ENCODE measurements at places on chromosomes 5 and 9.
A peak's percentile ranks its signal among the peaks of the same experiment; 100 is the strongest.

DNA sequence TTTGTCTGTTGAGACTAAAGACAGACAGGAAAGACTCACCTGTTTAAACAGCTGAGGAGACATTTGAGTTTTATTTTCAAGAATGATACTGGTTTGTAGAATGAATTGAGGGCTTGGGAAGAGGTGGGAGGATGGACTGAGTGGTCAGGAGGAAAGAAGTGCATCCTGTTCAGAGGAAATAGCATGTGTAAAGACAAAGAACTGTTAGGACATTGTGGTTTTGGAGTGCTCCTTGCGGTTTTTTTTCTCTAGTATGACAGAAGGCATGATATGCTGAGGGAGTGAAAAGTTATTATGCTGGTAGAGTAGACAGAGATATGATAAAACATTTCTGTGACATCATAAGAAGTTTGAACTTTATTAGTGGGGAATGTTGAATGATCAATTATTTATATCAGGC is 270.7 kb upstream of the ELAVL2 start:
- no peak for DNase-seq

DNA sequence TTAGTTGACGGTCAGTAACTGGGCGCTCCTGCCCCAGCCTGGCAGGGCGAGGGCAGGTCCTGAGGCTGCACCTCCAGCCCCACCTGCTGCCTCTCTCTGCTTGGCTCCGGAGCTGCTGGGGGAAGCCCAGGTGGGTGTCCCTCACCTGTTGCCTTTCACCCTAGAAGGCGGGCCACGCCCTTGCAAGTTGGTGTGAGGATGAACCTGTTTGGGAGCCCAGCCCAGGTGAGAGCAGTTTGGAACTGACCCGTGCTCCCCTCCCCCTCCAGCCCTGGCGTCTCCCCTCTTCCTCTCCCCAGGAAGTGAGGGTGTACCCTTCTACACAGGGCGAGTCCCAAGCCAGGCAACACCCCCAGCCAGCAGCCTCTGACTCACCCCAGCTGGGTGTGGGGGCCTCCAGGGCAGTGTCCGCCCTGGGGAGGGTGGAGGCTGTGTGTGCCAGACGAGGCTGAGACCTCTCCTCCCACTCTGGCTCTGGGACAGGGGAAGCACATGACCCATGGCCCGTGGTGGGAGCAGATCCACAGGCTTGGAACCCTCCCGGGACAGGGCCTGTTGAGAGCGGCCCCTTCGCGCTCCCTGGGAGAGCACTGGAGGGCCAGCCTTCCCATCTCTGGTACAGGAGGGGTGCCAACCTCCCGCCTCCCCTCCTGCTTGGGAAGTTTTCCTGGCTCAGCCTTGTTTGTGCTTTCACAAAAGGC is 10.4 kb downstream of the LRRC8A start:
- DNase-seq: no peak

DNA sequence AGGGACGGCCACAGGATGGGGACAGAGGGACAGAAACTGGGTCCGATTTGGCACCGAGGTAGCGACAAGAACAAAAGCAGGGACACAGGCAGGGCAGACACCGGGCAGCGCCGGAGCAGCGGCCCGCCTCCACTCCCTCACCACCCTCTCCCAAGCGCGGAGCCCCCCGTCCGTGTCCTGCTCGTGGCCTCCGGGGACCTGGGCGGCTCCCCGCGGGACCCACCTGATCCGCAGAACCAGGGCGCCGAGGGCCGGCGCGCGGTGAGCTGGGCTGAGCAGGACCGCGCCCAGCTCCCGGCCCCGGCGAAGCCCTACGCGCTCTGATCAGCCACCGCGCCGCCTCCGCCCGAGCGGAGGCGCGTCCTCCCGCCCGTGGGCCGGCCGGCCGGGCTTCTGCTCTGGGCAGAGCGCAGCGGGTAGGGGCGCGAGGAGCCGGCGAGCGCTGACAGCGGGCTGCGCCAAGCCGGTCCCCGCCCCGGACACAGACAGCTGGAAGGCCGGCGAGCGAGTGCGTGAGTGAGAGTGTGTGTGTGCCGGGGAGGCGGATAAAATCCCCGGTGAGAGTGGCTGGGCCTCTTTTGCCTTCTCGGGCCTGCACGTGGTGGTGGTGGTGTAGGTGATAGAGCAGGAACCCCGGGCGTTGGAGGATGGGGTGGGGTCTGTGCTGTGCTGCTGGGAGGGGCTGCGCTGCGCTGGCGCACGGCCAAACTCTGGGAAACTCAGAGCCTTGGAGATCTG is at the start of gene GGTA1:
TSS of gene GGTA1 (minus strand) at position 418 of the 738 bp plus-strand sequence. CDS start 31,922 bp downstream, outside the sequence.
- DNase-seq: peak; percentile 85

DNA sequence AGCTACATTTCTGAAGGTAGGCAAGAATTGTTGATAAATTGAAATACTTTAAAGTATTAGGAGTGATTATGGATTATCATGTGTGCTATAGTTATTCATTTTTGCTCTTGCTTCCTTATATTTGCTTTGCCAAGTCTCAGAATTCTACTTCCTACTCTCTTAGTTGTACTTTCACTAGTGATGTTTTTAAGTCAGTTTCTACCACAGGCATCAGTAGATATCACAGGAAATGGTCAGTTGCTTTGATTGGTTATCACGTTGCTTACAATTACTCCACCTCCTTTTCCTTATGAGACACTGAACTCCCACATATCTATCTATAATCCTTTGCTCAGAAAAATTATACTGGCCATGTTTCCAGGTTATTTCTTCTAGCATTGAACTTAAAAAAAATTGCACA is 472.8 kb downstream of the DMRTA1 start:
- no peak for DNase-seq

DNA sequence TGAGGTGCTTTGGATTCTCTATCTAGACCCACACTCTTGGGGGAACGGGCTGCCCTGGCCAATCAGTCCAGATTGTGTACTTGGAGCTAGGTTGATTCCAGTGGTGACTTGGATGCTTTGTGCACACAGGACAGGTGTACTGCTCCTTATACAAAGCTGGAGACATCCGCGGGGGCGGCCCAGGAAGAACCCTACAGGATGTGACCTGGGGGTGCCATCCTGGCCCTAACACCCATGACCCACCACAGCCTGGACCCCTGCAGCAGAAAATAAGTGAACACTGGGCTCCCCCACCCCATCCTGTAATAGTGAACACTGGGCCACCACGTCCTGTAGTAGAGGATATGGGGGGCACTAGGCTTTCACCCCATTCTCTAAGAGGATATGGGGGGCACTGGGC is 12.1 kb upstream of the PLEKHG4B start:
- DNase-seq: no peak

- DNase-seq: no peak
Measured at GRCh38 chr5:82151662-82152061, 126.5 kb downstream of the RPS23 start.

DNA sequence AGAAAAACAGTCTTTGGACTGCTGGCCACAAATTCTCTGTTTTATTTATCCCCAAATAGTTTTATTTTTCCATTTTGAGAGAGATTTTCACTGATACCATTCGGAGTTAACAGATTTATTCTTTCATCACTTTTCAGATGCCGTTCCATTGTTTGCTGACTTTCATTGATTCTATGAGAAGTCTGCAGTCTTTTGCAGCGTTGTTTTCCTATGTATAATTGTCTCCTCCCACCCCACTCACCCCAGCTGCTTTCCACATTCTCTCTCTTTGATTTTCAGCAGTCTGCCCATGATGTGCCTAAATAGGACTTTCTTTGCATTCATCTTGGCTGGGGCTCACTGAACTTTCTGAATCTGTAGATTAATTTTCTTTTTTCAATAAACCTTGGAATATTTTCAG is 107.6 kb downstream of the C9orf50 start:
- DNase-seq: no peak

DNA sequence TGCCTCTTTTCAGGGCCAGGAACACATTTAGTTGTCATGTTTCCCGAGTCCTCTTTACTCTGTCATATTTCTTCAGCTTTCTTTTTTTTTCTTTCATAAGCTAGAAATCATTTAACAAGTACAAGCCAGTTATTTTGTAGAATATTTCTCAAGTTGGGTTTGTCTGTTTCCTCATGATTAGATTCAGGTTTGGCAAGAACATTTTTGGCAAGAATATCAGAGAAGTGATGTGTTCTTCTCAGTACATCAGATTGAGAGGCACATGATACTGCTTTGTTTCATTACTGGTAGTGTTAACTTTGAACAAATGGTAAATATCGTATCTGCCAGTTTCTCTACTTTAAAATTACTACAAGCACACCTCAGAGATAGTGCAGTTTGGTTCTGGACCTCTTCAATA is 45.1 kb downstream of the PCSK5 start:
- no peak for DNase-seq

GRCh38 chr5:96227957-96228356 is 205.1 kb downstream of the PCSK1 start:
- no peak for DNase-seq

- no peak for DNase-seq
Measured at GRCh38 chr9:13915131-13915530, 398.8 kb downstream of the NFIB start.

- no peak for DNase-seq
Measured at GRCh38 chr5:168286386-168286785, 5.1 kb upstream of the WWC1 start.

DNA sequence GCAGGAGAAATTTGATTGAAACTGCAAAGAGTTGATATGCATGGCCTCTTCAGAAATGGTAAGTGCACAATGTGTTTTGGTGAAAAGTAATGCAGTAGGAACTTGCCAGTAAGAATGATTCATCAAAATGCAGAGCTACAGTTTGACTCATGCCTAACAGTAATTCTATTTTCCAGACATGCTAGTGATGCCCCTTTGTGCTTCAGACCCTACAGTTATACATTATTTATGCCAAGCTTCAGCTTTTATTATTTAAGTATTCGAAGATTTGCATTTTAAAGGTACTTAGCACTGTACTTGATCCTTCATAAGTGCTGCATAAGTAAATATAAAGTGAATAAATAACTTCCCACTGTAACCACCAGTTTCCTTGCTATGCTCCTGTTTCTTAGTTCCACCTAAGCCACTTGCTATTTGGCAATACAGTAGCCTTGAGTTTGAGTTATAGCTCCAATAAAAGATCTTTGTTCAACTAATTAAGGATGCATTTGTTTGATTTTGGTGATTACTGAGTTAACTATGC is 3.6 kb upstream of the SPATA31E1 start:
- DNase-seq: no peak

GRCh38 chr5:76582230-76583162 is 40.7 kb downstream of the F2RL2 start:
- no peak for DNase-seq

DNA sequence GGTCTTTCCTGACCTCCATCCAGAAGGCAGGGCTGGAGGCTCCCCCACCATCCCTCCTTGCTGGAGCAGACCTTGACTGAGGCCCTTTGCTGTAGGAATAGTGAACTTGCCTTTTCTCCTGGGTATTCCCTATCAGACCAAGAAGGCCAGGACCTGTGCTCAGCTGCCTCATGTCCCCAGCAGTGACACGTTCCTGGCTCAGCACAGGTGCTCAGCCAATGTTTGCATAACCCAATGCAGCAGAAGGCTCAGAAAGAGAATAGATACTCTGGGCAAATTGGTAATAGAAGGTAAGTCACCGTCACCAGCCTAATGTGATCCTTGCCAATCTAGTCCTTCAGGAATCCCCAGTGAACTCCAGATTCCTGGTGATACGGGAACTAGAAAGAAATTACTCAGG is 96.4 kb downstream of the ACTL7B start:
- no peak for DNase-seq

DNA sequence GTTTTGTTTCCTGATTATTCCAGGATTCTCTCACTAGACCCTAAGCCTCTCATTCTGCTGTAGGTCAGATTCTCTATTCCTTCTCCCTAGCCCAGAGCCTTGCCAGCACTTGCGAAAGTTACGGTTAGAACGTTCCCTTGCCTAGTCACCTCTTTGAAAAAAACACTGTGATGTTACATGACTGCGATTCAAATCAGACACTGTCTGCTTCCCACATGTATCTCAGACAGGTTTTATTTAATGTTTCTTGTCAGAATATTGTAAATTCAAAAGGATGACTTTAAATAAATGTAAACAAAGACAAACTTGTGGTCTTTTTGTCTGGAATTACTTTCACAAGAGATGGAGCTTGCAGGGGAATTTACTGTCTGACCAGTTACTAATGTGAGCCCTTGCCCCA is 116.5 kb upstream of the OTULINL start:
- no peak for DNase-seq

DNA sequence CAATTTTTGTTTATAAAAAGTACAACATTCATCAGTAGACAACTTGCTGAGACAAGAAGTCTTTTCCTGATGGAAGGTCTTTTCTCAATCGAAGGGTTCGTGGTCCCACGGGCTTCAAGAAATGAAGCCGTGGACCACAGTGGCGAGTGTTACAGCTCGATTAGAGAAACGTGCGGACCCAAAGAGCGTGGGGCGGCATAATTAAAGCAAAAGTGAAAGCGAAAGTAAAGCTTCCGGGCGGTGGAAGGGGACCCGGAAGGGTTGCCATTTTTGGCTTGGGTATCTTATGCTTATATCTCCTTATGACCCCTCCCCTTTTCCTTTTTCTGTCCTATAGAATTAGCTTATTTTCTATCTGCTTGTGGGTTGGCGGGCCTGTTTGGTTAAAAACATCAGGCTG is 2309.4 kb upstream of the ACO1 start:
- DNase-seq: no peak

DNA sequence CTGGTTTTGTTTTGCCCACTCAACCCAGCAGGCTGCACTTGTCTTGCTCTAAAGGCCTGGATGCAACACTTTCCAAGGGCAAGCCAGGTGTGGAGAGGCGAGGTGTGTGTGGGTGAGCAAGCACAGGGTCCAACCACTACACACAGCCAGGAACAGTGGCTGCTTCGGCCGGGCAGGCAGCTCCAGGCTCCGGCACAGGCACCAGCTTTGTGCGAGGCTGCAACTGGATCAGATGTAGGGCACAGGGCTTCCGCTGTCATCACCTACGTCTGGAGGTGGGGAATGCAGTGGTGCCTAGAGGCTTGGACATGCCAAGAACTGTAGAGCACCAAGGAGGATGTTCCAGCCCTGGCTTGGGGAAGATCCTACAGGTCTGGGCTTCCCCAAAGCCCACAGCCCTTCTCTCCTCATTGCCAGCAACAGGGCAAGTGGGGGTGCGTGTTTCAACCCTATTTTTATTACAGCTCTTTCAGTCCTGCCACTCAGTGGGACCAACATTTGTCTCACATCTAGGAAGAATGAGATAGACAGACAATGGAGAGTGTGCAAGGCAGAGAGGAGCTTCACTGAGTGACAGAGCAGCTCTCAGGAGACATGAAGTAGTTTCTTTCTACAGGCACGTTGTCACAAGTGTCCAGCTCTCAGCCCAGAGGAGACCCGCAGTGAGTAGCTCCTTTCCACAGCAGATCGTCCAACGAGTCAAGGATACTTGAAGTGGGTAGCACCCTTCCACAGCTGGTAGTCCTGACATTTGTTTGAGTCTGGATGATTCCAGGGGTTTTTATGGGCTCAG is 622.2 kb downstream of the CDH9 start:
- no peak for DNase-seq

DNA sequence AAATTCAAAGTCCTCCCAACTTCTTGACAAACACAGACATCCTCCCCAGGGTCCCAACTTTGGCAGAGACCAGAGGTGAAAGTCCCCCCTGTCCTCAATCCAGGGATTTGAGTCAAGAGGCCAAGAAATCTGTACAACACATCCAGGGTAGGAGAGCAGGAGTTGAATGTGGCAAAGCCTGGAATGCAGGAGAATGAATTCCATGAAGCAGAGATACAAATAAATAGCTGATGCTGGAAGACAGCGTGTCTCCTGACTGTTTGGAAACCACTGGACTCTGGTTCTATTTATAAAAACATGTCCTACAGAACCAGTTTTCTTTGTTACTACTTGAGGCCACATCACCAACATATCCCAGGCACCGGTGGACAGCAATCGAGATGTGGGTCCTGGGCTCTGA is 43.7 kb upstream of the SLIT3 start:
- DNase-seq: no peak

Data from D341Med (cell line).